ENCODE measurements at places on chromosomes 12 and 14.

DNA sequence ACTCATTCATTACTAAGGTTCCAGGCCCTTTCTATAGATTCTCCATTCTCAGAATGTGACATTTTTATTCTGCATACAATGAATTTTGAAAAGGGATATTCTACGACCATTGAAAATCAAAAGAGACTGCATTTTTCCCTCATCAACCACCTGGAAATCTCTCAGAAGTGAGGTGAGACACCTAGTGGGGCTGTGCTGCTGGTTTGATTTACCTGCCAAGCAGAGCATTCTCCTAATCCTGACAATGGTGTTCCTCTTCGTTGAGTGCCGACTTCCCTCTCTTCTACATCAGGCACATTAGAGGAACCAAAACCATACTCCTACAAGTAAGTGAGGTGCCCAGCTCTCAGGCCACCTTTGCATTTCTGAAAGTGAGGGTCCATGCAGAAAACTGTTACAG is 14.9 kb downstream of the CKB start:
- H3K4me3 ChIP-seq = no peak overlapping the region
- H3K4me1 ChIP-seq = 0 out of 2 replicates have a peak, but pooled peaks cover 3% of the 10 kb centered on the region
- no peak overlapping the region for H3K27ac ChIP-seq
- H3K27me3 ChIP-seq = no peaks in the 10 kb centered on the region
- peaks cover 46% of the 10 kb centered on the region for H3K36me3 ChIP-seq
- DNase-seq = no peak

DNA sequence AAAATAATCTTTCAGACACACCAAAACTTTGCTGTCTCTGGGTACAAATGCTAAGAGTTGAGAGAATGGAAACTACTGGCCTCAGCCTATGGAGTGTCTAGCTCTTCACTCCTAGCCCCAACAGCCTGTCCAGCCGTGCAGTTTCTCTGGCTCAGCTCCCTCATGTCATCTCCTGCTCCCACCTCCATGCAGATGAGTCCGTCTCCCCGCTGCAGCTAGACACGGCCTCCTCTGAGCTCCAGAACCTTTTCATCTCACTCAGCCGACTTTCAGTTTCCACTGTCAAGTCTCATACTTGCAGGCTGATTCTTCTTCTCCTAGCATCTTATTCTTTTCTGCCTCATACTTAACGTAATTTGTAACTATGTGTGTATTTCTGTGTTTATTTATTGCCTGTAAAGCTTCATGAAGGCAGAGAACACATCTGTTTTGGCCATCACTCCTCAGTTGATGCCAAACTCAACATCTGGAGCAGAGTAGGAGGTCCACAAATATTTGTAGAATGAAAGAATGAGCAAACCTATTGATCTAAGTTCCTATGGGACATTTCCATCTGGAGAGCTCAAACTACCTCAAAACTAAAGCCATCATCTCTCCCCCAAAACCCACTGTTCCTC is 139.8 kb upstream of the PWP1 start:
- H3K4me3 ChIP-seq = no peak overlapping the region
- DNase-seq = no peak
- H3K36me3 ChIP-seq = no peaks in the 10 kb centered on the region
- no peaks in the 10 kb centered on the region for H3K4me1 ChIP-seq
- no peak overlapping the region for H3K27ac ChIP-seq

- H3K27me3 ChIP-seq = no peaks in the 10 kb centered on the region
- no peaks in the 10 kb centered on the region for H3K4me1 ChIP-seq
- H3K36me3 ChIP-seq = peaks cover 7% of the 10 kb centered on the region
- no peak overlapping the region for H3K27ac ChIP-seq
Observed at GRCh38 chr12:121287267-121287954, 9.1 kb downstream of the CAMKK2 start.

DNA sequence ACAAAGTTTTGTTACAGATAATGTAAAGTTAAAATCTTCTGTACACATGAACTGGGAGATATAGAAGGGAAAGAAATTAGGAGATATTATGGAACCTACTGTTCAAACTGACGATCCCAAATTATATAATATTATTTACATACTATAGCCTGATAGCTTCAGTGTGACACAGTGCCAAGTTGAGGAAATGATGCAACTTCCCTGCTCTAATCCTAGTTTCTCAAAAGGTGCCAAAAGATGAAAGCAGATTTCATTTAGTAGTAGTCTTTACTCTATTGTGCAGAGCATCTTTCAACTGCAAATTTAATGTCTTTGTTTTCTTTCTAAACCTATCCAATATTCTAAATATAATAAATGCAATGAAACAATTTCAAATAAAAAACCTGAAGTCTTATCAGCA is 46.9 kb downstream of the COCH start:
- DNase-seq = no peak
- H3K4me3 ChIP-seq = no peak overlapping the region
- no peaks in the 10 kb centered on the region for H3K27me3 ChIP-seq
- no peak overlapping the region for H3K27ac ChIP-seq

DNA sequence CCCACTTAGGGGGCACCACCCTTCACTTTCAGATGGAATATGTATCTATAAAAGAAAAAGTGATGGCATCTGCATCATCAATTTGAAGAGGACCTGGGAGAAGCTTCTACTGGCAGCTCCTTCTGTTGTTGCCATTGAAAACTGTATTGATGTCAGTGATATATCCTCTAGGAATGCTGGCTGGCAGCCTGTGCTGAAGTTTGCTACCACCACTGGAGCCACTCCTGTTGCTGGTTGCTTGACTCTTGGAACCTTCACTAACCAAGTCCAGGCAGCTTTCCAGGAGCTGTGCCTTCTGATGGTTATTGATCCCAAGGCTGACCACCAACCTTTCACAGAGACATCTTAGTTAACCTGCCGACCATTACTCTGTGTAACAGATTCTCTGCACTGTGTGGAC is 44.7 kb downstream of the RIMKLB start:
- no peaks in the 10 kb centered on the region for H3K27me3 ChIP-seq
- no peak for DNase-seq

DNA sequence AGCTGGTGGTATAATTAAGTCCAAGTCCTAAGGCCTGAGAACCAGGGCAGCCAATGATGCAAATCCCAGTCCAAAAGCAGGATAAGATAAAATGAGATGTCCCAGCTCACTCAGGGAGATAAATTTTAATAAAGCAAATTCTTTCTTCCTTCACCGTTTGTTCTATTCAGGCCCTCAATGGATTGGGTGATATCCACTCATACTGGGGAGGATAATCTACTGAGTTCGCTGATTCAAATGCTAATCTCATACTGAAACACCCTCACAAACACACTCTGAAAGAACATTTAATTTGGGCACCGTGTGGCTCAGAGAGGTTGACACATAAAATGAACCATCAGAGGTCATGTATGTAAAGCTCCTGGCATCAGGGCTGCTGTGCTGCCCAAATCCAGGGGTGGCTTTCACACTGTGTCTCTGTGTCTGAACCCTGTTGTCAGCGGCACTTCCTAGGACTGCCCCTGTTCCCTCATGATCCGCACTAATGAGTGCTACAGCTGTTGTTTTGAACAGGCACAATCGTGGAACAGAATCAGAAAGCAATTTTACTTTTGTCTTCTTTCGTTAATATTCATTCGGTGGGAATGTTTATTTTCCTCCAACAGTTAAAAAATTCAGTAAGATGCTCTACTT is 428.5 kb upstream of the FBXO33 start:
- no peaks in the 10 kb centered on the region for H3K4me1 ChIP-seq
- no peak for DNase-seq
- H3K27me3 ChIP-seq = no peaks in the 10 kb centered on the region

DNA sequence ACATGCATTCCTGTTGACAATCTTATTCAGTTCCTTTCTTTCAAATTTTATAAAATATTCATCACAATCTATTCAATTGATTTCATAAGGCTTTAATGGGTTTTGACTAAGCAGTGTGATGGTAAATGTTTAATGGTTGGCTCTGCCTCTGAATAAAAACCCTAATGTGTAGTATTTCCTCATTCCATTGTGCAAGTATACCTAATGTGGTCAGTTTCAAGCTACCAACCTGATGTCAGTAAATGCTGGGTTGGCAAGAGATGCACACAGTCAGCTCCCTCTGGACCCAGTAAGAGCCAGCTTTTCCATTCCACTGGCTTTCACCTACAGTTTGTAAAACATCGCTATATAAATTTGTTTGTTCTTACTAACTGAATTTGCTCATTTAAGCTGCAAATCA is 53.9 kb downstream of the METTL25 start:
- no peak overlapping the region for H3K4me3 ChIP-seq
- H3K27me3 ChIP-seq = no peaks in the 10 kb centered on the region
- no peak overlapping the region for H3K27ac ChIP-seq
- no peaks in the 10 kb centered on the region for H3K36me3 ChIP-seq
- DNase-seq = no peak
- no peaks in the 10 kb centered on the region for H3K4me1 ChIP-seq

DNA sequence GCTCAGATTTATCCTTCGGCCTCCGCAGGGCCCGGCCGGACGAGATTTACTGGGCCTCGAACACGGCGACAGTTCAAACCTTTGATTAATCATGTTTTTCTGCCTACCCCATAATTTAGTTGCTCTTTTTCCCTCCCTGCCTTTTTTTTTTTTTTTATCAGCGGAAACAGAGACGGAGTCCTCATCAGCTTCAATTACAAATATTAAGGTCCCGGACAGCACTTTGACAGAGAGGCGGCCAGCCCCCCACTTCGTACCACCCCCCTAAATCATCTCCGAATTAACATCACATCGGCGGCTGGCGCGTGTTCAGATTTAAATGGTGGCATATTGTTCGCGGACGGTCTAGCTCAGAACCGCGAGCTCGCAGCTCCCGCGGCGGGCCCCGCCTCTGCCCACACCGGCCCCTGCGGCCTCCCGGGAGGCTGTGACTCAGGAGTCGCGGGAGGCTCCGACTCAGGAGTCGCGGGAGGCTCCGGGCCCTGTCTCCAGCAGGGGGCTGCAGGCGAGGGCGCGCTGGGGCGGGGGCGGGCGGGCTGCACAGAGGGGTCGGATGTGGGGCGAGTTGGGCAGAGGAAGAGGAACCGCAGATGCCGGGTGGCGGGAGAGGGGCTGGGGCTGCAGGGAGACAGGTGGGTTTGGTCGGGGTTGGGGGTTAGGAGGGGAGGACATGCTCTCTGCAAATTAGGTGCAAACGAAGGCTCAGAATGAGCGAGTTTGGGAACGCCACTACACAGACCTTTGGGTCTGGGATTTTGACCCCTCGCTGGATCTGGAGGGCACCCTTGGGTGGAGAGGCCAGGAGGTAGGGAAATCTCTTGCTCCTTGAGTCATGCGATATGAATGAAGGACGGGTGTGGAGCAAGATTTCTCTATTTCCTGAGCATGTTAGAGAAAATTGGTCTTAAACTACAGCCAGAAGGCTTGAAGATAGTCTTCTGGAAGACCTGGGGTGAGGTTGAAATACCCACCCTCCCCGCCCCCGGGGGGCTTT is 19.6 kb upstream of the ATP5MC2 start:
- peak; percentile 48 for DNase-seq
- H3K4me1 ChIP-seq = no peaks in the 10 kb centered on the region
- no peak overlapping the region for H3K27ac ChIP-seq

GRCh38 chr14:75607842-75608640 is 29.6 kb downstream of the FLVCR2 start:
- H3K27ac ChIP-seq = no peak overlapping the region
- no peak for DNase-seq
- no peaks in the 10 kb centered on the region for H3K36me3 ChIP-seq
- no peaks in the 10 kb centered on the region for H3K4me1 ChIP-seq
- H3K4me3 ChIP-seq = no peak overlapping the region
- H3K27me3 ChIP-seq = peaks cover 45% of the 10 kb centered on the region

DNA sequence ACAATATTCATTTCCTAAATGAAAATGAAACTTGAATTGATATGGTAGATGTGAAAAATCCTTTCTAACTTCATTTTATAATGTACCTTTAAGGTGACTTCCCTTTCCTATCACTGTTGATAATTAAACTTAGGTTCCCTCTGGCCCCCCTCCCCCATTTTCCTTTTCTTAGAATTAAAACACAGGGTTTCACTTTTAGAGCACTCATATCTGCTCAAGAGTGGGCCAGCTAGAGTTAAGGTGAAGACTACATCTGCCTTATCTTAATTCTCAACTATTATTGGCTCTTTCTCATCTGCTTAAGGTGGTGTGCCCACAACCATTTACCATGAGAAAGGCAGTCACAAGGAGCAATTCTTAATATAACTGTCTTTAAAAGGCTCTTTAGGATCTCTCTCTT is 49.7 kb downstream of the LIN52 start:
- H3K27ac ChIP-seq = no peak overlapping the region
- no peak overlapping the region for H3K4me3 ChIP-seq
- H3K36me3 ChIP-seq = peaks cover 3% of the 10 kb centered on the region
- DNase-seq = no peak
- H3K4me1 ChIP-seq = no peaks in the 10 kb centered on the region

- H3K27ac ChIP-seq = no peak overlapping the region
- H3K4me3 ChIP-seq = no peak overlapping the region
- H3K27me3 ChIP-seq = no peaks in the 10 kb centered on the region
- peaks cover 8% of the 10 kb centered on the region for H3K36me3 ChIP-seq
- peaks cover 7% of the 10 kb centered on the region for H3K4me1 ChIP-seq
Observed at GRCh38 chr14:102226356-102227125, 78.4 kb downstream of the MOK start.

GRCh38 chr12:32033406-32033805 is 73.2 kb upstream of the BICD1 start:
- no peak overlapping the region for H3K4me3 ChIP-seq
- no peaks in the 10 kb centered on the region for H3K27me3 ChIP-seq

- no peaks in the 10 kb centered on the region for H3K27me3 ChIP-seq
- DNase-seq = no peak
- H3K36me3 ChIP-seq = no peaks in the 10 kb centered on the region
- H3K27ac ChIP-seq = no peak overlapping the region
- H3K4me3 ChIP-seq = no peak overlapping the region
Observed at GRCh38 chr14:70785556-70785955, 23.8 kb downstream of the MAP3K9 start.

DNA sequence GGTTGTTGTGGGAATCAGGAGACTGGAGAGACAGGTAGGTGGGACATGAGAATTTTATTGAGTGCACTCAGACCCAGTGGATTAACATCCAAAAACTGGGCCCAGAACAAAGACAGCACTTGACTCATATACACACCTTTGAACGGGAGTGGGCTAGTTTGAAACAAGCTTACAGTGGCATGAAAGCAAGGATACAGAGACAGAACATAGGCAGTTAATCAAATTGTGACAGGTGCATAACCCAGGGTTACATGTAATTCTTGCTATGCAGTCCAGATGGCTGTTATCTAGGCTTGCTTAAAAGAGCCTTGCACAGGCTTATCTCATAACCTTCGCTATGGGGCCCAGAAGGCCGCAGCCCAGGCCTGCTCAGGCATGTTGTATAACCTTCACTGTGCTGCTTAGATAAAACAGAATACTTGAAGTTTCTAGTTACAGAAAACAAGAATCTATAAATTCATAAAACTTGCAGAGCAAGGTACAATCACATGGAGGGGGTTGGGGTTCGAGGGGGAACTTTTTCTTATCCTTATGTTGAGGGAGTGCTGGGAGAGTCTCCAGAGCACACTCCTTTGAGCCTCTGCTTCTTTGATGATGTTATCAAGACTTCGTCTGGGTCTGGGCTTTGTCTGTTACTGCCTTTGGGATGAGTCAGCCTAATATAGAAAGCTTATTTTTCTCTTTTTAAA is 81.7 kb downstream of the TNFAIP2 start:
- no peaks in the 10 kb centered on the region for H3K4me1 ChIP-seq
- H3K27ac ChIP-seq = no peak overlapping the region
- H3K4me3 ChIP-seq = no peak overlapping the region
- no peak for DNase-seq
- H3K36me3 ChIP-seq = no peaks in the 10 kb centered on the region

- no peak for DNase-seq
- H3K27ac ChIP-seq = no peak overlapping the region
- H3K4me3 ChIP-seq = no peak overlapping the region
- H3K4me1 ChIP-seq = no peaks in the 10 kb centered on the region
Observed at GRCh38 chr12:19779395-19780056, 340.2 kb downstream of the AEBP2 start.

- no peaks in the 10 kb centered on the region for H3K4me1 ChIP-seq
- no peaks in the 10 kb centered on the region for H3K36me3 ChIP-seq
- no peak overlapping the region for H3K4me3 ChIP-seq
- DNase-seq = no peak
- H3K27me3 ChIP-seq = no peaks in the 10 kb centered on the region
Observed at GRCh38 chr12:105798256-105798845, 340.4 kb downstream of the NUAK1 start.
